ENCODE measurements at places on chromosomes 2 and 18. TPM values are rescaled to one million over a fixed set of nuclear protein-coding genes. Genes with fewer than 3 reads are reported as not detected.

- no peak for DNase-seq
Measured at GRCh38 chr2:32229635-32230034, 35.1 kb downstream of the NLRC4 start.

GRCh38 chr18:34543945-34544344, 166.2 kb upstream of the DTNA start:
- DNase-seq = no peak

- no peak for DNase-seq
Measured at GRCh38 chr18:5979971-5980457, 84.7 kb upstream of the TMEM200C start.

DNA sequence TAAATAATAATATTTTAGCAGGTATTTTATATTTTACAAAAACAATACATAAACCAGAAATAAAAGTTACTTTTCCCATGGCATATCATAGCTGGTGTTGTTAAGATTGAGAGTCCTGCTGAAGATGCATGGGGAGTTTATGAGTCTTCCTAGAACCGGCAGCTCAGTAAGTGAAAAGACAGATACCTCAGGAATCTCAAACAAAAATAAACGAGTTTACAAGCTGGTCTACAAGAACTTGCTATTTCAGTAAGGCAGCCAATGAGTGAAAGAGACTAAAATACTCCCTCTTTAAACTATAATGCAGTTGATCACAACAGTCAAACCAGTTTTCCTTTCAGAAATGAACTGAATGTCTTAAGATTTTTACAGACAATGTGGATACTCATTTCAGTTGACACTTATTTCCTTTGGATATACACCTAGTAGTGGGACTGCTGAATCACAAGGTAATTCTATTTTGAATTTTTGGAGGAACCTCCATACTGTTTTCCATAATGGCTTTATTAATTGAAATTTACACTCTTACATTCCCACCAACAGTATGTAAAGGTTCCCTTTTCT, 8.9 kb downstream of the GAREM1 start:
- DNase-seq = peak; percentile 36

ABCG8 gene
- 0.10 TPM for polyA plus RNA-seq

DNA sequence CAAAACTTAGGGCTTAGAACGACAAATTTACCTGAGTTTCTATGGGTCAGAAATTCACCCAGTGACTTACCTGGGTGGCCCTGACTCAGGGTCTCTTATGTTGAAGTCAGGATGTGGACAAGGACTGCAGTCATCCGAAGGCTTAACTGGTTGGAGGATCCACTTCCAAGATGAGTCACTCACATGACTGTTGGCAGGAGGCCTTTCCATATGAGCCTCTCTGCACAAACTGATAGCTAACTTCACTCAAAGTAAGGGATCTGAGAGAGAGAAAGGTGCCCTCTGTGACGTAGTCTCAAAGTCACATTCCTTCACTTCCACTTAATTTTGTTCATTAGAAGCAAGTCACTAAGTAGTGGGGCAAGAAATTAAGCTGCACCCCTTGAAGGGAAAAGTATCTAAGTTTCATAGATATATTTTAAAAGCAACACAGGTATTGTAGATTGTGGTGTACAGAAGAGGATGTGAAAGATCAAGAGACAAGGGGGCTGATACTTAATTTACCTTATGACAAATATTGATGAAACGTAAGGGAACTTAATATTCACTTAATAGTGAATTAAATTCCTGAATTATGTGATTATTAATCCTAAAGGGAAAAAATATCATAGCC, 48.4 kb downstream of the TANK start:
- no peak for DNase-seq

DNA sequence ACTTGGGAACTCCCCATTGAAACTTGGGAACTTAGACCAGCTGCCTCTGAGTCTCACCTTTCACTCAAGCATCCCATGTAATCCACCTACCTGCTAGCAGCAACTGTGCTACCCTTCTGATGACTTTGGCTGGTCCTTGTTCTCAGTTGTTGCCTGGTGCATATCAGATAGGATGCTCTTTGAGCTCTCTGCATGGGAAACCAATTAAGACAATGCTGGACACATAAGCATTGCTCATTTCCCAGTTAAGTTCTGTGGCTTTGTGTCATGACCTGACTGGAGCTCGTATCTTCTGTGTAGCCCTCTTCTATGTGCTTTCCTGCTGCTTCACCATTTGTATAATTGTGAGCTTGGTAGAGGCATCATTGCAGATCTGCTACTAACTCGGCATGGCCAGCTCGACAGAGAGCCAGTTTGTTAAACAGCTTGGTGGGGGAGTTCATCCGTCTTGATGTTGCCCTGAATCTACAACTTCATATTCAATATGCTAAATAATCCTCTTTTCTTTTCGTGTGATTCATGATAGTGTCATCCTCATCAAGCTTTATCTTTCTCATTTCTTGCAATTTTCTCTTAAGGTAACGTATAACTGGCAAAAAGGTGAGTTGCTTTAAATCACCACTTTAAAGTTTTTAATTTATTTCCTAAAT, 447.5 kb upstream of the SLC14A2 start:
- no peak for DNase-seq

GNLY gene
- polyA plus RNA-seq = 0.77 TPM

NDC80 gene
- 8.9 TPM for polyA plus RNA-seq

- DNase-seq = peak; percentile 6
Measured at GRCh38 chr2:61016392-61017002, 1.0 kb upstream of the PEX13 start.

DNA sequence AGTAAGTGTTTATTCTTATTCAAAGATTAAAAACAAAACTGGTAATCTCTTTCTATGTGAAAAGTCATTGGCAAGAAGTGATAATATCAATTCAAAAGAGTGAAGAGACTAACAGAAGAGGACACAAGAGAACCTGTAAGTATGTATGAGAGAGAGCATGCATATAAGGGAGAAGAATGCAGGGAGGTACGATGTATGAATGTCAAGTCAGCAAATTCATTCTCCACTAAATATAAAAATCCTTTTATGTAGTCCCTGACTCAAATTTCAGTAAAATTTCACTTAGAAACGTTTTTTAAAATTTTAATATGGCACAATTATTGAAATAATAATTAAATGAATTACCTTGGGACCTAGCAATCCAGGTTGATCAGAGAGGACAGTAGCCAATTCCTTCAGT, 55.3 kb downstream of the NCKAP1 start:
- DNase-seq = no peak

GRCh38 chr2:15711126-15711860, 119.6 kb downstream of the DDX1 start:
- no peak for DNase-seq

ESPNL gene
- polyA plus RNA-seq = 1.2 TPM

ITGB6 gene
- 52.2 TPM for polyA plus RNA-seq

PTPN18 gene
- 26.7 TPM for polyA plus RNA-seq

DNA sequence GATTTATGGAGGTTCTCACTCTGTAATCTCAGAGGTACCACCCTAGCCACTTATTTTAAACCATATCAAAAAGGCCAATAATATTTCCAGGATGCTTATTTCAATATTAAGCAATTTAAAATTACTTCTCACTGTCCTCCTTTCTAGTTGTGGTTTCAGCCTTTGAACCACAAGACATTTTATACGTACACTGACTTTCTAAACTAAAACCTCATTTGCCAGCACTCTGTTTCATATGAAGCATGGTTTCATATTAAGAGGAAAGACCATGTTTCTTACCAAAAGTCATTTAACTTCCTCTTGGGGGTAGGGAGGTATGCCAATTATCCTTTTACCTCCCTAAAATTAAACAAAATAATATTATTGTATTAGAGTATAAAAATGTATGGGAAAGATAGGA, 399.8 kb downstream of the CDH7 start:
- no peak for DNase-seq

ANKRD29 gene
- polyA plus RNA-seq = 5.1 TPM

- DNase-seq = no peak
Measured at GRCh38 chr2:23903034-23903433, 23.9 kb downstream of the ATAD2B start.

ARMC9 gene
- polyA plus RNA-seq = 6.3 TPM

TDRD15 gene
- not detected for polyA plus RNA-seq

- peak; percentile 38 for DNase-seq
Measured at GRCh38 chr2:1550658-1551316, 137.5 kb downstream of the TPO start.

FER1L5 gene
- 3.9 TPM for polyA plus RNA-seq

IKZF2 gene
- polyA plus RNA-seq = 4.2 TPM

GRCh38 chr2:16020389-16021008, 80.1 kb downstream of the MYCN start:
- no peak for DNase-seq

ZNF396 gene
- 1.3 TPM for polyA plus RNA-seq

DNA sequence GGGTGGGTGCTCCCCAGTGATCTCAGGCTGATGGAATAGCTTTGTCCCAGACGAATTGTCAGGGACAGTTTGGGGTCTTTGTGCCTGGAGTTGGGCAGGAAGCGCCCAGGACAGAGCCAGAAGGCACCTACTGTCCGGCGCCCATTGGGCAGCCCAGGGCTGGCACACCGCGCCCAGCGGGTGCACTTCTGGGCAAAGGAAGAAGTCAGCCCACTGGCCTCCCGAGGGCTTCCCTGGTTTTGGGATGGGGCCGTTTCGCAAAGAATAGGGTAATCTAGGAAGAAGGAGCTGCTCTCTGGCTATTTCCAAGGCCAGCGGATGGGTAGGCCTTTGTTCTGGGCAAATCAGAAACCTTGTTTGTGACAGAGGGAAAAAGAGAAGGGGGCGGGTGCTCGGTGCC, 3.5 kb upstream of the SIX2 start:
- no peak for DNase-seq

DNA sequence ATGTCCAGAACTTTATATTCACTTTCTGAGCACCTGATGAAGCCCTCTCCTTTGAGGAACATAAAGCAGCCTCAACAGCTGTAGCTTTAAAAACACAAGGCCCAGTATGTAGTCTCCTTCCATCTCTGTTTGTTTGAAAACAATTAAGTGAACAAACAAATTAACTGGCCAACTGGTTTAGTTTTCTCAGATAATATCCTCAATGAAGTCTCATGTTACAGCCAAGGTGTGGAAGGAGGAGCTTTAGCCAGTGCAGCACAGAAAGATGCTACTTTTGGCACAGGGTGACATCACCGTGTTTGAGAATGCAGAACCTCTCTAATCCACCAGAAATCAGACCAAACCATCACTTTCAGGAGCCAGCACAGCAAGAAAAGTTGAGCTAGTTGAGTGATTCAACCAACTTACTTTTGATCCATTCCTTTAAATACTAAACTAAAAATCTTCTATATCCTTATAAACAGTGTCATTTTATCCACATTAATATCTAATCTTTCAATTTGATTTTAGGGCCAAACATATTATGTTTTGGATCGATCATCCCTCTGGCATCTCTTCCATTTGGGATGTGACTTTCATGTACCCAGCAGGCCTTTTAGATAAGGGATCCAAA, 488.7 kb downstream of the ARHGAP15 start:
- DNase-seq = no peak

DNA sequence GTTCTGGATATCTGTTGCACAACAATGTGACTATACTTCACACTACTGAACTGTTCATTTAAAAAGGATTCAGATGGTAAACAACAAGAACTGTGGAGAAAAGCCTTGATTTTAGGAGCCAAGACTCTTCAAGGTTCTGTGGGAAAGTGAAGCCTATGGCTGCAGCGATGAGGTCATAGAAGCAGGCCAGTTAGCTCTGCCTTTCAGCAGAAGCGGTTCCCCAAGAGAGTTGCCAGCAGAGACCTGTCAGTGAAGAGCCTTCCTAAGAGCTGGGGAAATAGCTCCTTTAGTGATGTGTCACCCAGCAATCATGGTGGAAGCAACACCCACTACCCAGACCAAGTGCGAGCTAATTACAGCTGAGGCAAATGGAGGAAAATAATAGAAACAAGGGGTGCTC, 346.5 kb upstream of the ETAA1 start:
- no peak for DNase-seq

DNA sequence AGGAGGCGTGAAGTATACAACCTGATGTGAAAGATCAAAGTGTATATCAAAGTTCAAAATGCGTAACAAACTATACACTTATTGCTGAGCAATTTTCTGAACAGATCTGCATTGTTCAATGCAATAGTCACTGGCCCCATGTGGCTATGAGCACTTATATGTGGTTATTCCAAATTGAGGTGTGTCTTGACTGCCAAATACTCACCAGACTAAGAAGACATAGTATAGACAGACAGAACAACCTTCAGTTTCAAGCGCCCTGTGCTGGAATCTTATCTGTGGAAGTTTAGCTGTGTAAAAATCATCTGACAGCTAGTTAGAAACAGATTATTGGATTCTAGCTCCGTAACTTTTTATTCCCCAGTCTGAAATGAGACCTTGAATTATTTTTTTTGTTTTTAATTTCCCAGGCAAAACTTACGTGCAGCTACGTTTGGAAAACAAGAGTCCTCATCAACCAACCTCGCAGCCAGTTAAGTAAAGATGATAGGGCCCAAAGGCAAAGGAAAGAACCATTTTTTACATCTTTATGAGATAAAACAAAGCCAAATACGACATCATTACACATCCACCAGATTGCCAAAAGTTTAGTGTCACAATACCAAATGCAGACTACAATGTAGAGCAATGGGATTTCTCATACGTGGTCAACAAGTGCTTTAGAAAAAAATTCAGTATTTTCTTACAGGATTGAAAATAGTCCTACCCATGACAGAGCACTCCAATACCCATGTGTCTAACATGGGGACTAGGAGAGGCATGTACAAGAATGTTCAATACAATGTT, 37.2 kb downstream of the MBOAT2 start:
- no peak for DNase-seq

DNA sequence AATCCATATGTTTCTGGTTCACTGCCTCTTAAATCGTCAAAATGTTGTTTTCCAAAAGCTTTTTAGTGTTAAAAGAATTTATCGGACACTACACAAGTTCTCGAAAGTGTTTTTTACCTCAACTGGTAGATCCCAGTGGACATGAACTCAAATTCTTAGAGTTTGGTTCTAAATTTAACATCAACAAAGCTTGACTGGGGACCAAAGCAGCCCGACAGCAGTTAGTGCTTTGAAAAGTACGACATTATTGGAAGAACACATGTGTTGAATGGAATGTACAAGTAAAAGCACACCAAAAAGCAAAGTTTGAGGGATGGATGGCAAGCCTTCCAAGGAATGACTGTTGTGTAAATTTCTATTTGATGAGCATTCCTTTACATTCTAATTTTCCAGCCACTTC, 803.9 kb upstream of the POU3F3 start:
- DNase-seq = peak; percentile 30

- DNase-seq = peak; percentile 5
Measured at GRCh38 chr2:139529080-139529479, 748.9 kb upstream of the NXPH2 start.

SCYGR4 gene
- not detected for polyA plus RNA-seq

- DNase-seq = peak; percentile 42
Measured at GRCh38 chr2:96265349-96265839, 403 bp downstream of the TMEM127 start.

DNA sequence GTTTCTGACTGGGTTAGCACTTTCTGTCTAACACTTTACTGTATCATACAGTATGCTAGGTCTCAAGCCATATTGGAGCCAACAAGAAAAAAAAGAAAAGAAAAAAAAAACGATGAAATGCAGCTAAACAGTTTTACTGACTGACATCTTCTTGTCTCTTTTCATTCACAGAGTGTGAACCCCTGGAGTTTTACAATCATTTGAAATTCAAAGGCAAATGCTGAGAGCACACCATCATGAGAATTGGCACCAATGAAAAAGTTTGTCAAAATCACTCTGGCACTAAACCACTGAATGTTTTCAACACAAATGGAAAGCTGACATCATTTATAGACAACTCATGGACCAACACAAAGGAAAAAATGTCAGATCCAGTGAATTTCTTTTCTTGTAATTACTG, 513.3 kb downstream of the LRRTM4 start:
- no peak for DNase-seq

All from hindlimb muscle (tissue), 1 donor.